ENCODE measurements at places on chromosomes 2 and 18.

DNA sequence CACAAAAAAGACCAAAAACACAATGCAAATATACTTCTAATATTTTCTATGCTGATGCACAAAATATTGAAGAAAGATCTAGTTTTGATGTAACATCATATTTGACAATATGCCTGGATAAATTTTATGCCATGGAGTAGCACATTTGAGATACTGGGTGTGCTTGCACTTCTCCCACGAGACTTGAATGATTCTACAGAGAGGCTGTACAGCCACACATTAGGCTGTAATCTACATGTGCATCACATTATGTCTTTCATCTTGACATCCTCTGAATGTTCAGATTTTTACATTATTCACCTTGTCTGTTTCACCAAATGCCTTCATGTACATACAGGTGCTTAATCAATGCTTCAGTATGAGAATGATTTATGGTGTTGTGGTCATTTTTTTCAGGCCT, 756.4 kb upstream of the CDH7 start:
- no peak for DNase-seq

DNA sequence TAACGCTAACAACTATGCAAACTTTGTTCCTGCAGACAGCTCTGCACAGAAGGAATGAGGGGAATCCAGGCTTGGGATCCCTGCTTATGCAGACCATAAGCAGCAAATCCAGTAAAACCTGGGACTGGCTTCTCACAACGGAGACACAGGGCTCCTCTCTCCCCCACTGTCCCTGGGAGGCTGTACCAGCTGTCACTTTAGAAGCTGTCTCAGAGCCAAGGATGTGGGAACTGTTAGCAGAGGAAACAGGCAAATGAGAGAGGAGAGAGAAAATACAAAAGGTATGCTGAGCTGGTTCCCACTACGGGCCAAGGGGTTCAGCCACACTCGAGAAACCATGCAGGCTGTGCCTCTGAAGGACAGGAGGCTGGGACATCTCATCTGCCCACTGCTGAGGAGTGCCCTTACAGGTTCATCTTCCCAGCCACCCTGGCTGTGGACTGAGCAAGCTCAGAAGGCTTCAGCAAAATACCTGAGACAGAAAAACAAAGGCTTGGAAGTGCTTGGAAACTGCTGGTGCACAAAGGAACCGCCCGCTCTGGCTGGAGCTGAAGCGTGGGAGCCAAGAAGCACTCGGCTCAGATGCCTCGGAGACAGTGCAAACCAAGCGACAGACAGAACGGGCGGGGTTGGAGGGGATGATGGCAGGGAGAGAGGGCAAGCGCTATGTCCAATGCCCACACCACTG, 72.5 kb downstream of the FAM210A start:
- DNase-seq = no peak

GRCh38 chr2:73385123-73385503, 523 bp upstream of the ALMS1 start:
- no peak for DNase-seq

DNA sequence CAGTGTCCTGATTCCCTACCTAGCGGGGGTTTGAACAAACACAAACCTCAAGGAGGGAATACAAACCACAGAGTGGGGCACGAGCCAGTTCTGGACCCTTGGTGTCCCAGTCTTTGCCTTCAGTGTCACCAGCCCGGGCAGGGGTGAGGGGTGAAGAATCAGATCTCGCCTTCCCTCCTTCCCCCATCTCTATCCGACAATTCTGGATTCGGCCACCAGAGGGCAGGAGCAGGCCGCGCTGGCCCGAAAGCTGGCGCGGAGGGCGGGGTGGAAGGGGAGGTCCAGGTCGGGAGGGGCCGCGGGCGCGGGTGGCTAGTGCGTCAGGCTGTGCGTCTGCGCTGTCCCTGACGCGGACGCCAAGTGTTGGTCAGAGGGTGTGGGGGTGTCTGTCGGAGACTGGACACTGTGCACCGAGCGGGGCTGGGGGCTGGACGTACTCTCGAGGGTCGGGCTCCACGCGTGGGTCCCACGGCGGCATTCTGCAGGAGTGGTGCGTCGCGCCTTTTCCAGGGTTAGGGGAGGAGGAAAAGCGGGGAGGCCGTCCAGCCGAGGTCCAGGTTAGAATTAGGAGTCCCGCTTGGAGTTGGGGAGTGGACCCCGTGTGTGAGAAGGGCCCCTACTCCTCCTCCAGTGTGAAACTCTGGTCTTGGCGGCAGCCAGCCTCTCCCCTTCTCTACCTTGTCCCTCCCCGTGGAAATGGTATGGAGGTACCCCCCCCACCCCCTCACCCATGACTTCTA, 2.9 kb upstream of the CRYBA2 start:
- peak; percentile 49 for DNase-seq

DNA sequence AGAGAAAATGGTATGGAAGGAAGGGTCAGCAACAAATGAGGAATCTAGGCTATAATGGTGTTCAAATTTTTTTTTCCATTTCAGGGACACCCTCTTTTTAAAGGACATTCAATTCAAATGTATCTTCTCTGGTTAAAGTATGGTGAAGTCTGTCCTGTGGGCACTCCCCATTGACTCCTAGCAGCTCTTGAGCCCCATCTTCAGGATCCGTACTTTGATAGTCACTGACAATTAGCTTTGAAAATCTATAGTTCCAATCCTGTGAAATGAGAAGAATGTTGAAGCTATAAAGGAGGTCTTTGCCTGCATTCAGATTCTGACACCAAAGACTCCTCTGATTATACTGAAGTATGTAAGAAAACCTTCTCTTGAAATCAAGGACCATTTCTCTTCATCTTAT, 43.3 kb downstream of the KCNH7 start:
- no peak for DNase-seq

DNA sequence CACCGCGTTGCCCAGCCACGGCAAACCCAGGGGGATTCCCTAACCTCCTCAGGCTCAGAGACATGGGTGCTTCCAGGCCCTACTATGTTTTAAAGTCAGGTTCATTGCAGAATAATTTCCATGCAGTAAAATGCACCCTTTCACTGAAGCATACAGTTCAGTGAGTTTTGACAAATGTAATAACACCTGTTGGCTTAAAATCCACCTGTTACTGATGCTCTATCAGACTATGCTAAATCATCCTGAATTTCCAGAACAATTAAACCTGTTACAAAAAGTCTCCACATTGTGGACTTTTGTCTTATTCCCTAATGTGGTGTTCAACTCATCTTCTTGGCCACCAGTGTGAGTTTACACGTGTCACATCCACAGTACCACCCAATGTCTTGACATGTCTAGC, 147.0 kb upstream of the ACAA2 start:
- no peak for DNase-seq

DNA sequence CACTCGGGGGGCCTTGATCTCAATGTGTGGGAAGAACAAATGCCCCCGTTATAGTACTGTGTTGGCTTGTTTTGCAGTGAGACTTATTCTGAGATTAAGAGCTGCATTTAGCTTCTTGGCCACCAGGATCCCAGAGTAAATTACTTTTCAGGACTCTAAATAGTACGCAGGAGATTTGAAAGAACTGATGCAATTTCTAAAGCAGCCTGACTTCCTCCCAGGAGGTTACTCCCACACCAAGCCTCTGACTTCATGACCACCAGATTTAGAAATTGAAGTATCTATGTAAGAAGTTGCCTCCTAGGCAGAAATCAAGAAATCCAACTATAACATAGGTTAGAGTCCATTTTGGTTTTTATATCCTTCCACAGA, 67.0 kb downstream of the FEZ2 start:
- no peak for DNase-seq

GRCh38 chr2:211423018-211423417, 866.6 kb downstream of the CPS1 start:
- DNase-seq = no peak

- DNase-seq = peak; percentile 38
Observed at GRCh38 chr2:219029829-219030165, 11.5 kb downstream of the CFAP65 start.

DNA sequence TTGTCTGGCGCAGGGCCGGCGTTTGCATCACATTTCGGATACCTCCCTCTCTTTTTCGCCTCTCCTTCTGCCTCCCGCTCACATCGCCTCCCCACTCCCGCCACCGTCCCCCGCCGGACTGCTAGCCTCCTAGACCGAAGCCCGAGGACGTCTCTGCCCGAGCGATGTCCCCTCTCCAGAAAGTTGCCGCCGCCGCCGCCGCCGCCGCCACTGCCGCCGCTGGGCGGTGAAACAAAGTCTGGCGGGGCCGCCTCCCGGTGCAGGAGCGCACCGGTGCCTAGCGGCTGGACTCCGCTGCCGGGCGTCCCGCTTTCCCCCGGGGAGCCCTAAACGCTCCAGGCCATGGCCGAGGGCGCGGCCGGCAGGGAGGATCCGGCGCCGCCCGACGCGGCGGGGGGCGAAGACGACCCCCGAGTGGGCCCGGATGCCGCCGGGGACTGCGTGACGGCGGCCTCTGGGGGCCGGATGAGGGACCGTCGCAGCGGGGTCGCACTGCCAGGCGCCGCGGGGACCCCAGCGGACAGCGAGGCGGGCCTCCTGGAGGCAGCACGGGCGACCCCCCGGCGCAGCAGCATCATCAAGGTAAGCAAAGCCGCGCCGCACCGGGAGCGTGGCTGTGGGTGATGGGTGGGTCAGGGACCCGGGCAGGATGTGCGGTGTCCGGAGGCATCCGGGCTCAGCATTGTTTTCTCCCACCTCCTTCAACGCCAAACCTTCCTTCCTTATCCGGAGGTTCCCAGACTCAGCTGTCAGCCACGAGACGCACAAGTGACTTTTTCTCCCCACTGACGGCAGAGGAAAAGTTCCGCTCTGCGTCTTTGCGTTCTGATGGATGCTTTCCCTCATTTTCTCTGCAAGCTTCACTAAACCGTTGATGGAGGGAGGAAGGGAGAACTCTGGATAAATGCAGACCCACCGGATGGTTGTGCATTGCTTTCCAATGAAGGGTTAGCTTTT, 643 bp downstream of the PLCL1 start:
- no peak for DNase-seq

DNA sequence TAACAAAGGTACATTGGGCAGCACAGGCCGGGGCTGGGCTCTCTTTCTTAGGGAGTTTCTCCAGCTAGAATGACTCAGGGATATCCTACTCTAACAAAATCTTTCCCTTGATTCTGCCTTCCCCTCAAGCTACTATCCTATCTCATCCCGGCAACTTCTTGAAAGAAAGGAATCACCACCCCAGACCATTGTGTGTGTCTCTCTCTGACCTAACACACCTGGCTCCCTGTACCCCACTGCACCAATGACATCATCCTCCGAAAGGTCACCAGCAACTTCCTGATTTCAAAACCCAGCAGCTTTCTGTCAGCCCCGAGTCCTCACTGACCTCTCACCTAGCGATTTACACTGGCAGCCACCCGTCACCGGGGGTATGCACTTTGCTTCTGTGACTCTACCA, 72.1 kb upstream of the MAP4K4 start:
- DNase-seq = no peak

GRCh38 chr2:3459185-3460015, 59.9 kb downstream of the ADI1 start:
- DNase-seq = no peak
